ENCODE measurements at places on chromosomes 16 and 17.

DNA sequence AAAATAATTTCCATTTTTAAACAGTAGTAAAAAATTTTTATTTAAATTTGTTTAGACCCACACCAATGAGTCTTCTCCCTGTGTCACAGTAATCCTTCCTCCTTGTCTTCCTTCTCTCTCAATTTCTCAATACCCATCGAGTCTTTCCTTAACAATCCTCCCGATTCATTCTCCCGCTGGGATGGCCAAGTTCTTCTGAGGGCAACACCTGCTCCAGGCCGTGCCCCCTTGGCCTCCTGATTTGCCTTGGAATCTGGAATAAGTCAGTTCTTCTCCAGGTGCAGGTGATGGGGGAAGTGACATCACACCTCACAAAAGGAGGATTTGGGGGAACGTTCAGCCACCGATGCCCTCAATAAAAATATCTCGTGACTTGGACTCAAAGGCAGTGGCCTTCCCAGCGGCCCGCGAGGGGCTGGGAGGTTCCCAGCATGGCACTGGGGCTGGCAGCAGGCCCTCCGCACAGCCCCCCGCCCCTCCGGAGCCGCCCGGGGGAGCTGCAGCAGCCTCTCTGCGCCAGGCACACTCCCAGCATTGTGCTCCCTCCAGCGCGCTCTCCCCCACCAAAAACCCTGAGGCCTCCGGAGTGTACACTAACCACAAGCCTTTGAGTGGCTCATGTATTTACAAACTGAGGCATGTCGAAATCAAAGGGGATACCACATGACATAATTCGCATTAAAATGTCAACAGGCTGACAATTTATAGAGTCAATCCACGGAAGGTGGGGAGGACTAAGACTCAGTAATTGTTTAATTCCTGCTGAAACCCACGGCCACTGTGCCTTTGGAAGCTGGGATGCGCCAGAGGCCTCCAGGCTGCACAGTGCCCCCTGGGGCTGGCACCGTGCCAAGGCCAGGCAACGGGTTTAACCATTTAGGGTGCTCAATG is 120.5 kb downstream of the ZFHX3 start:
- no peak for DNase-seq

DNA sequence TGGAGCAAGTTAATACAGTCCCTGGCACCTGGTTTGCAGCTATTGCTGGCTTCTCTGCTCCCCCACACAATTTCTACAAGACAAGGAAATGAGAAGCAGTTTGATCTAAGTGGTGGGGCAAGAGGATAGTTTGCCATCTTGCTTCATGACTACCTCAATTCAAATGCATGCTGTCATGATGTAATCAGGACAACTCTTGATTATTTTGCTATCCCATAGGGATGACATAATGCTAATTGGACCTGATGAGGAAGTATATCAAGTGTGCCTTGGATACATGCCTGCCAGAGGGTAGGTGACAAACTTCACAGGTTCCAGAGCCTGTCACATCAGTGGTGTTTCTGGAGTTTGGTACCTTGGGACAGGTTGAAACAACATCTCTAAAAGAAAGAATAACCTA is 40.9 kb downstream of the SLFN5 start:
- DNase-seq = no peak

- DNase-seq = no peak
These were observed 9.5 kb downstream of the ARHGAP17 start for GRCh38 chr16:25005445-25006306.

DNA sequence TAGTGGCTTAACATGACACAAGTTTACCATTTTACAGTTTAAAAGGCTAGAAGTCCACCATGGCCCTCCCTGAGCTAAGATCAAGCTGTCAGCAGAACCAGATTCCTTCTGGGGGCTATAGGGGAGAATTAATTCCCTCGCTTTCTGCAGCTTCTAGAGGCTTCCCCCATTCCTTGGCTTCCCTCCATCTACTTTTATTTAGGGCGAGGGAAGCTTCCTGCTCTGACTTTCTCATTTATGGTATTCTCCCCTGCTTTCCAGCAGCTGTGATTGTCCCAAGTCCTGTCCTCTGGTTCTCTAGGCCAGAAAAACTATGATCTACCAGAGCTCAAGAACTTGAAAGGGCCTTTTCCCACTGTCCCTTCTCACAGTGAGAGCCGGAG is 4.3 kb downstream of the CETP start:
- no peak for DNase-seq

- DNase-seq = no peak
These were observed 228.7 kb downstream of the MSI2 start for GRCh38 chr17:57484826-57485565.

DNA sequence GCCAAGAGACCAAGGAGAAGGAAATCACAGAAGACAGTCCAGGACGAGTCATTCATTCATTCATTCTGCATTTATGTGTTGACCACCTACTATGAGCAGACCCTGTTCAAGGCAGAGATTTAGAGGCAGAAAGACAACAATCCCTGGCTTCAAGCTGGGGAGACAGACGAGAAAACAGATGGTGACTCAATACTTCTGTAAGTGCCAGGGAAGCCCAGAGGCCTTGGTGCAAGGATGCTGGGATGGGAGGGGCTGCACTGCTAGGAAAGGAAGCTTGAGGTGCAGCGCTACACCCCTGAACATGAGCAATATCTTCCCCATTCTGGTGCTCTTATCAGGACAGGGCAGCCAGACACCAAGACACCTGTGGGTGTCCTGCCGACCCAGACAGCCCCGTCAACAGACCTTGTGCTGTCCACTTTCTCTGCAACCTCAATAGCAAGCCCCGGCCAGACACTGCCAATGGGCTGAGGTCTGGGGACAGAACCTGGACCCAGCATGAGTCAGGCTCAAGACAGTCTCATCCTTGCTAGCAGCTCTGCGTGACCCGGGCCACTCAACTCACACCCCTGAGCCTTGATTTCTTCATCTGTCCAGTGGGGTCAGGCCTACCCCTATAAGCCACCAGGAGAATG is 163.5 kb downstream of the COPRS start:
- no peak for DNase-seq

- DNase-seq = no peak
These were observed 21.4 kb downstream of the ZP2 start for GRCh38 chr16:21190013-21190412.

GRCh38 chr16:84459533-84459894 is 44.9 kb downstream of the MEAK7 start:
- no peak for DNase-seq
